ENCODE measurements at places on chromosomes 1 and 21.

DNA sequence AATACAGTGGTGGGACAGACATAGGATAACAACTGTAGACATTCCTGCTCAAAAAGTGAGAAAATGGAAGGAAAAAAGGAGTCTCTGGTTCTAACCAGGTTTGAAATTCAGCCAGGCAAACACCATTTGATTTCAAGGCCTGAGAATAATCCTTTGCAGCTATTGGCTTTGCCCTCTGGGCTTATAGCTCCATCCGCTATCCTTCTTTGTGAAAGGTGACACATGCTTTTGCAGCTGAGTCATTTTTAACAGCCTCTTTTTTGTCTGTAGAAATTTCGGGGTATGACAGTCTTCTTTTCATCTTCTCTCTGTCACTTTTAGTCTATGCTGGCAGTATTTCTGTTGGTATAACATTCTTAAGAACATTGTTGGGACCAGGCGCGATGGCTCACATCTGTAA lies 16.2 kb downstream of the SDHC start:
- DNase-seq = no peak

- DNase-seq = no peak
Observed at GRCh38 chr1:44499306-44499705, 94.3 kb downstream of the RNF220 start.

GRCh38 chr1:29631836-29632805 lies 395.8 kb downstream of the PTPRU start:
- DNase-seq = no peak

GRCh38 chr1:208446271-208446691 lies 202.1 kb upstream of the PLXNA2 start:
- no peak for DNase-seq

DNA sequence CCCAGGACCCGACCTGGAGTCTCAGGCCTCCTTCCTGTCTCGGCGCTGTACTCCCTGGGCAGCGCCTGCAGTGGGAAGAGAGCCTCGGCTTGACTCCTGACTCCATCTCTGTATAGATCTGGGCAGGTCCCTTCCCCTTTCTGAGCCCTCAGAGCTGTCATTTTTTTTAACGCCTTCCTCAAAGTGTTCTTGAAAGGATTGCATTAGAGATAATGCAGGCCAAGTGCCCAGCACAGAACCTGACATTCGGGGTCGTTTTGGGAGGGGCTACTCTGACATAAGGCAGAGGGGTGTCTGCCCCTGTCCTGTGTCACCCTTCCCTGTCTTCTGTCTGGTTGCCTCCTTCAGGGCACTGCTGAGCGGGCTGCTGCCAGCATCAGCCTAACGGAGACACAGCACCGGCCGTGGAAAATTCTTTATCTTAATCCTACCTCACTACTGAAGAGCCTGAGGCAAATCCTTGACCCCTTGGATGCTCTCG lies 271.6 kb downstream of the TRABD2B start:
- no peak for DNase-seq

DNA sequence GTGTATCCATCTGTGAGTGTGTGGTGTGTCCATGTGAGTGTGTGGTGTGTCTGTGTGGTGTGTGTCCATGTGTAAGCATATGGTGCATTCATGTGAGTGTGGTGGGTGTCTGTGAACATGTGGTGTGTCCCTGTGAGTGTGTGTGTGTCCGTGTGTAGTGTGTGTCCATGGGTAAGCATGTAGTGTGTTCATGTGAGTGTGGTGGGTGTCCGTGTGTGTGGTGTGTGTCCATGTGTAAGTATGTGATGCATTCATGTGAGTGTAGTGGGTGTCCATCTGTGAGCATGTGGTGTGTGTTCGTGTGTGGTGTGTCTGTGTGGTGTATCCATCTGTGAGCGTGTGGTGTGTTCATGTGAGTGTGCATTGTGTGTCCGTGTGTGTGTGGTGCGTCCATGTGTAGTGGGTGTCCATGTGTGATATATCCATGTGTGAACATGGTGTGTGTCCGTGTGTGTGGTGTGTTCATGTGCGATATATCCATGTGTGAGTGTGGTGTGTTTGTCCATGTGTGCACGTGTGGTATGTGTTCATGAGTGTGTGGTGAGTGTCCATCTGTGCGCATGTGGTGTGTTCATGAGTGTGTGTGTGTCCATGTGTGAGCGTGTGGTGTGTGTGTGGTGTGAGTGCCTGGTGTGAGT lies 12.3 kb downstream of the SLC19A1 start:
- DNase-seq = no peak
